ENCODE measurements at places on chromosomes 2 and 18.
A peak's percentile ranks its signal among the peaks of the same experiment; 100 is the strongest.

DNA sequence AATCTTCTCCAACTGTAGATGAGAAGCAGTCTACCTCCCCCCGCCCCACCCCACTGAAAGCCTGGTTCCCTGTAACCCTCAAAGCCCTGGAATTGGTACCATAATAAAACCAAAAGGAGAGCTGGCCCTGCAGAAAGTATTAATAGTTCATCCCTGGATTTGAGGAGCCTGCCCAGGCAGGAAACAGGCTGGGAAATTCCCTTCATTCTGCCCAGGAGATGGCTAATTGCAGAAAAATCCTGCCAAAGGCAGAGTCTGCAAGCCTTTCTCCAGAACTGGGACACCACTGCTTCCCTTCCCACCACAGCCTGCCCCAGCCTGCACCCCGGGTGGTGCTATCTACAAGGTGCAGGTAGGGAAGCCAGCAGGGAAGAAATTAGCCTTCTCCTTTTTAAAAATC is 16.3 kb downstream of the GKN2 start:
- DNase-seq = no peak

DNA sequence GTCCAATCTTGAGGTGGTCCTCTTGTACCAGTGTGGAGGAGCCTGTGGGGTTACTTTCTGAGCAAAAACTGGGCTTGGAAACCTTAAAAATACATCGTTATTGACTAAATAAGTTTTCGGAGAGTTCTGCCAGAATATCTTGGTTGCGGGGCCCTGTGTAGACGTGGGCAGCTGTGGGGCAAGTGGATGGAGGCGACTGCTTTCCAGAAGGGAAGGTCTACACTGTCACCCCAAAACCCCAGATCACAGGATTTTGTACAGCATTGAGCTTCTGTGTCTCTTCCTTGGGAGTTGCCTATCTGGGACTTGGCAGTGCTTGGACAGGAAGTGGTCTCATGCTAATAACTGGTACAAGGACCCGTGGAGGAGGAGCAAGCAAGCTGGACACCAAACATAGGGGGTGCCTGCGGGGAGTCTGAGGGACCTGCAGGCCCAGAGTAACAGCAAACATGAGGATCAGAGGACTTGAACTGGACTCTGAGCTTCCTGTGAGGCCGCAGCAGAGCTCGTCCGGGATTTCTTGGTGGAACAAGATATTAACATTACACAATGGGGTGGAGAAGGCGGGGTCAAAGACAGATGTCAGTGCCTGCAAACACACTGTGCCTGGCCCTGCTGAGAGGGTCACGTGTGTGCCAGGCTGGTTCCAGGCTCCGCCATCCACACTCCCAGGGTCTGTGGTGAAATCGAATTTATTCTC is 48.0 kb upstream of the CTLA4 start:
- DNase-seq = no peak

DNA sequence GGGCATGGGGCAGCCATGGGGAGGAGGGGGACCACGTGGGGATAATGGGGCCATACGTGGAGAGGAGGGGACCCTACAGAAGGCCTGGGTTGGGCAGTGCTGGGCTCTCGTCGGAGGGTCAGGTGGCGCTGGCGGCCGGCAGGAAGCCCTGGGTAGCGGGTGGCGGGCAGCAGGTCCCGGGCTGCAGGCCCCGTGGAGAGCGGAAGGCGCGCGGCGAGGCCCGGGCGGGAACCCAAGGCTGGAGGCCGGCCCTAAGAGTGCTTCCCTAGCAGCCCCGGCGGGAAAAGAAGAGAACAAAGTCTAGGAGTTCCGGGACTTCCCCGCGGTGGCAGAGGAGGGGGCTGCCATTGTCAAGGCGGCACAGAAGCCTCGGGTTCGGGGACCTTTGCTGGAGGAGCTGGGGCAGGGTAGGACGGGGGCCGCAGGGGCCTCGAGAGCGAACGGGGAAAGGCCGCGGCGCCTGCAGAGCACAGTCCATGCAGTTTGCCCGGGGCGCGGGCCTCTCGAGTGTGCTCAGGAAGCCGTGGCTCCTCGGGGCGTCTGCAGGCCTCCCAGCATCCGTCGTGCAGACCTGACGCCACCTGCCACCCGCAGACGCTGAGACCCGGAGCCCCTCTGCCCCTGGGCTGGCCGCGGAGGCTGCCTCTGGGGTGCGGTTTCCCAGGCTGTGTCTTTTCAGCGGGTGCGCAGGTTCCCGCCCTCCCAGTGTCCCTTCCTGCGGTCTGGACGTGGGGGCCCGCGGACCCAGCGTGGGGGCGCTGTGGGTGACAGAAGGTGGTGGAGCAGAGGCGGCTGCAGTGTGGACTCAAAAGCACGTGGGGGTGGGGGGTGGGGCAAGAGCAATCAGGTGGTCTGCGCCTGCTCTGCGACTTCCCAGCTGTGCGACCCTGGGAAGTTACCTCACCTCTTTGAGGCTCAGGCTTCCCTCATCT is 19.4 kb upstream of the NCL start:
- DNase-seq = no peak

- peak; percentile 4 for DNase-seq
These were observed 21.8 kb downstream of the ATG4B start for GRCh38 chr2:241659150-241659739.

DNA sequence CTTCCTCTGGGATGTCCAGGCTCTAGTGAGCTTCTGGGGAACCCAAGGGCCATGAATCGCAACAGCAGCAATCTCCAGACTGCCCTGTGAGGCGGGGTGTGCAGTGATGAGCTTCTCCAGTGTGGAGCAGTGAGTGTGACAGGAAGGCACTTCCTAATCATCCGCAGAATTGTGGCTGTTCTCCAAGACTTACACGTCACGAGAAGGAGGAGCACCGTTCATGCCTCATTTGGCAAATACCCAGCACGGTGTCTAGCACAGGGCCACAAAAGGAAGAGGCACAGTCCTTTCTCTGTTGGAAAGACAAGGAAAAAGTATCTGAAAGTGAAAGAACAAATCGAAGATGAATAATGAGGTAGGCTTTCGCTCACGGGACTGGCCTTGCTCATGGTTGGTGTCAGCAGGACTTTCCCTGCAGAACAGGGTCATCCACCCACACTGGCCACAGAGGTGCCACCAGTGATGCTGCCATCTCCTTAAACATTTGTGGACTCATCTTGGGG is 125.1 kb upstream of the HAAO start:
- DNase-seq = peak; percentile 47

- DNase-seq = no peak
These were observed 404.0 kb downstream of the ADCYAP1 start for GRCh38 chr18:1308686-1309085.

DNA sequence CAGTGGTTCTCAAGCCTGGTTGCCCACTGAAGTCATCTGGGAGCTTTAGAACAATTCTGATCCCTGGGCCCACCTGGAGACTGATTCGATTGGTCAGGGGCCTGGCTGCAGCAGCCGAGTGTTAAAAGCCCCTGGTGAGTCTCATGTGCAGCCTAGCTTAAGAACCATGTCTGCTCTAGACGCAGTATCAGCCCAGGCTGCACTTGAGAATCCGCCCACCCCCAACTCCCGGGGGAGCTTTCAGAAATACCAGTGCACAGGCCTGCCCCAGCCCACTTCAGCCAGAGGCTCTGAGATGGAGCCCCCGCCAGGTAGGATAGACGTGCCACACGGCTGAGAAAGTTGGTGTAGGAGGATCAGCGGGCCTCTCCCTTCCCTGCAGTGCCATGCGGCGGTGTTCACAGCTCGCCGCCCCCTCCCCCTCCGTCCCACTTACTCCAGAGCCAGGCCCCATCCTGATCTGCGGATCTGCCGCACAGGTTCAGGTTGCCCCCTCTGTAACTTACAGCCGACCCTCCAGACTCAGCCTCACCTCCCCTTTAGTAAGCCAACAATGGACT is 209.0 kb upstream of the RAB12 start:
- DNase-seq = no peak

GRCh38 chr2:85308896-85309555 is 18.8 kb downstream of the TGOLN2 start:
- DNase-seq = peak; percentile 63

- no peak for DNase-seq
These were observed 389.8 kb downstream of the GALNT13 start for GRCh38 chr2:154261473-154262027.

DNA sequence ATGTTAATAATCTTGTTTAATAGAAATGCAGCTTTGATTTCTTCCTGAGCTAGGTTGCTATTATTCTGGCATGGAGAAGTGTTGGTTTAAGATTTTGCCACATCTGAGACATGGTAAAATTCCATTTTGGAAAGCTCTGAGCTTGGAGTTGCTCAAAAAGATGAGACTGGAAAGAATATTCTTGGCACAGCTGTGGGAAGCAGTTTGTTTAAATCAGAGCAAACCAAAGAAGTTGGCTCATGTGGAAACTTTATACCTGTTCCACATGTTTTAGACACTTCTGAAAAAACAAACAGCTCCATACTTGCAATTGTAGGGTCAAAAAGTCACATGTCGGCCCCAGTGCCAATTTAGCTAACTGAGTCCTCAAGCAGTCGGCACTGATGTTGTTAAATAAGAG is 116.6 kb downstream of the SLC4A3 start:
- no peak for DNase-seq

DNA sequence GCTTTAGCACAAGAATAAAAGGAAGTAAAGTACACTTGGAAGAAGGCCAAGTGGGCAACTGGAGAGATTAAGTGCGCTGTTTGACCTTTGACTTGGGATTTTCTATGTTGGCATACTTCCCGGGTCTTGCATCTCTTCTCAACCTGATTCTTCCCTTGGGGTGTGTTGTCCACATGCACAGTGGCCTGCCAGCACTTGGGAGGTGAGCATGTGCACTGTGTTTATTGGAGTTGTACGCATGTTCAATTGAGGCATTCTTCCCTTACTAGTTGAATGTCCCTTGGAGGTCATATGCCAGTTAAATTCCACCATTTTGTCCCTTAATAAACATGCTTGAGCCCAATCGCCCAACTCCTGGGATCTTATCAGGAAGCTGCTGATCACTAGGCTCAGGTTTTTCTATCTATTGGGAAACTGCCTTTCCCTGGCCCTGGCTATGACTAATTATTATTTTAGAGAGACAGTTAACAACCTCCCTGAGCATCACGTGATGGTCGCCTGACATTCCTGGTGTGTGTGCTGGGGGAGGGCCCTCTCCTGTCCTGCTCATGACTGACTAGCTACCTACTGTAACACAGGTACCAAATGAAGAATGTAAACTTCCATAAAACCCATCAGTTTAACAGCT is 62.5 kb upstream of the RAPGEF4 start:
- no peak for DNase-seq

DNA sequence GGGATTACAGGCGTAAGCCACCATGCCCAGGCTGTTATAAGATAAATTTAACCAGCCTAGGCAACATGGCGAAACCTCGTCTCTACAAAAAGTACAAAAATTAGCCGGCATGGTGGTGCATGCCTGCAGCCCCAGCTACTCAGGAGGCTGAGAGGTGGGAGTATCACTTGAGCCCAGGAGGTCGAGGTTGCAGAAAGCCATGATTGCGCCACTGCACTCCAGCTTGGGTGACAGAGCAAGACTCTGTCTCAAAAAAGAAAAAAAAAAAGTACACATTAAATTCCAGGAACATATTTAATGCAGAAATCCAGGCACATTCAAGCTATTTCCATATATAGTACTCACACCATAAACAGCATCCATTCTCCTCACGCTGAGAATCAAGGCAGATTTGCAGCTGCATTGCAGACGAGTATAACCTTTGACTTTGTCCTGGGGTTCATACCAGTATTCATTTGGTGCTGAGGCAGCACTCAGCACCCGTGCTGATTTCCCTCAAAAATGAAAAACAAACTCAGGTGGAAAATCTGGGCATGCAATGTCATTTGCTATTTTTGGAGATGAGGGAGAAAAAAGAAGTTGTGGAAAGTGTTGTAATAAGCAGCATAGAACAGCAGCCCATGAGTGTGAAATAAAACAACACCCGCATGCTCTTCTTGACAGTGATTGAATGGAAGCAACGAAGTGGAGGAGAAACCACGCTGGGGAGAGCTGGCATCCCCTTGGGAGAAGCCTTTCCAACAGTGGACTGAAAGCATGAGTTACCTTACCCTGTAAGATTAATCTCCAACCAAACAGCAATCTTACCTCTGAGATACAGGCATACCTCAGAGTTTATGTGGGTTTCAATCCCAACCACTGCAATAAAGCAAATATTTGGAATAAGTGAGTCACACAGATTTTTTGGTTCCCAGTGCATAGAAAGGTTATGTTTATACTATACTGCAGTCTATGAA is 46.8 kb upstream of the ANXA4 start:
- no peak for DNase-seq

DNA sequence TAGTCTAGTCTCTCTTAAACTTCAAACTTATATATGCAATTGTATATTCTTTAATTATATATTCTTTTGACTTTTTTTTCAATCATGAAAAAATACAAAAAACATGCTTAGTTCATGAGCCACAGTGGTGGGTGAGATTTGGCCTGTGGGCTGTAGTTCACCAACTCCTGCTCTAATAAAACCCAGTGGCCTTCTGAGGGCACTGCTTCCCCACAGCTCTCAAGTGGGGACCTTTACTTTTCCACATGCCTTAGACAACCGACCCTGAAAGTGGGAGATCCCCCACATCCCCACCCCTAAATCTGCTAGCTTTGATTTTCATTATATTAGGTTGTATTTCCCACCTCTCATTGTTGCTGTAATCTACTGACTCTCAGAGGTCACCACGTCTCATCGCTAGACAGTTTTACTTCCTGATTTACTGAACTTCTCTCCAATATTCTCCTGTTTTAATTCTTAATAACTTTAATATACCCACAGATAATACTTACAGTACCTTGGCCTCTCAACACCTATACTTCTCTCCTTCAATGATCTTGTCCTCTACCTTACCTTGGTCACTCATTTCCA is 57.3 kb downstream of the ROCK1 start:
- no peak for DNase-seq

GRCh38 chr2:104078431-104079157 is 775.3 kb upstream of the POU3F3 start:
- no peak for DNase-seq

DNA sequence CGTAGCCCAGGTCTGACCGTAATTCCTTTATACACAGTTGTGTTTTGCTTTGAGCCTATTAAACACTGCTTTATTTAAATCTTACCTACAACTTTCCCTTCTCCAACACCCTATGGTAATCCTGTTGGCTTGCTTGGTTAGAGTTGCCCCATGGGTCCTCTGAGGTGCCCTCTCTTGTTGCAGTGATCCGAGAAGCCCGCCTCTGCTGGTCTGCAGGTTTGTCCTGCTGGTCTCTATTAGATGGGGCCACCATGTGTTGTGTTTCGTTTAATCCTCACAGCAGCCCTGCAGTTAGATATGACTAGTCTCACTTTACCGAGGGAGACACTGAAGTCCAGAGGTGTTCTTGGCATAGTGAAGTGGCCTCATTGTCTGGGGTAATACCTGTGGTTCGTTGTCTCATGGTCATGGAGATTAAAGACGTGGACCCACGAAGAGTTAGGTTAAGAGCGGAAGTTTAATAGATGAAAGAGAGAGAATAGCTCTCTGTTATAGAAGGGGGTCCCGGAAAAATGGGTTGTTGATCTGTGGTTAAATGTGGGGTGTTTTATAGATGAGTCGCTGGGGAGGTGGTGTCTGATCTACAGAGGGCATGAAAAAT is 7.2 kb upstream of the PDIA6 start:
- DNase-seq = no peak

GRCh38 chr2:126494593-126494992 is 161.4 kb upstream of the GYPC start:
- no peak for DNase-seq

All from NCI-H2029 treated with DMSO at 0.1 percent for 48 hours (cell line).